ENCODE measurements at places on chromosomes 5 and 9.

- no peak for DNase-seq
Measured at GRCh38 chr9:130022566-130023143, 20.3 kb downstream of the FNBP1 start.

DNA sequence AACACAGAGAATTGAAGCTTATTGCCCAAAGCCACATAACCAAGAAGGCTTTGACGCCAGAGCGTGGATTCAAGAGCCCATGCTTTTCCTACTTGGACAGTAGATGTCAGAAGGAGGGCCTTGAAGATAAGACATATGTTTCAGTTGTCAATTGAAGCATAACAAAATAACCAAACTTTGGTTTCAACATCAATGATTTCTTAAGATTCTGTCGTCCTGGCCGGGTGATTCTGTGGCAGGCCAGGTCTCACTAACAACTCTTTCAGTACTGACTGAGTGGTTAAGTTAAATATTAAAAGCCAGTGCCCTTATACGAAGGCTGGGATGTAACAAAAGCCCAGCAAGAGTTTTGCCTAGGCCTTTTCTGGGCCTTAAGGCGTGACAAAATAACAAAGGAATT lies 94.0 kb downstream of the RCL1 start:
- DNase-seq: no peak

DNA sequence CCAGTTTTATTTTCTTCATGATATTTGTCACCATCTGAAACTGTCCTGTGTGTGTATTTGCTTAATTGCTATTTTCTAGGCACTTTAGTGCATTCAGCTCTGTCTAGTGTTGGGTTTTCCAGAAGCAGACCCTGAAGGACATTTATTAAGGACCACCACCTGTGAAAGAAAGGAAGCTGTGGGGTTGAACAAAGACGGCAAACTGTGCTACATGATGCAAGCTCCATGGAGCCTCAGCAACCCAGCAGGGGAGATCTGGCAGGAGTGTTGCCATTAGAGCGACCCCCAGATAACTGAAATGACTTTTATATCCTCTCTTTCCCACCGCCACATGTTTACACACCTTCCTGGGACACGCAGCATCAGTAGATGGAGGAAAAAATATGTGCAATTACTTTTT lies 125.5 kb downstream of the GABRB2 start:
- no peak for DNase-seq

DNA sequence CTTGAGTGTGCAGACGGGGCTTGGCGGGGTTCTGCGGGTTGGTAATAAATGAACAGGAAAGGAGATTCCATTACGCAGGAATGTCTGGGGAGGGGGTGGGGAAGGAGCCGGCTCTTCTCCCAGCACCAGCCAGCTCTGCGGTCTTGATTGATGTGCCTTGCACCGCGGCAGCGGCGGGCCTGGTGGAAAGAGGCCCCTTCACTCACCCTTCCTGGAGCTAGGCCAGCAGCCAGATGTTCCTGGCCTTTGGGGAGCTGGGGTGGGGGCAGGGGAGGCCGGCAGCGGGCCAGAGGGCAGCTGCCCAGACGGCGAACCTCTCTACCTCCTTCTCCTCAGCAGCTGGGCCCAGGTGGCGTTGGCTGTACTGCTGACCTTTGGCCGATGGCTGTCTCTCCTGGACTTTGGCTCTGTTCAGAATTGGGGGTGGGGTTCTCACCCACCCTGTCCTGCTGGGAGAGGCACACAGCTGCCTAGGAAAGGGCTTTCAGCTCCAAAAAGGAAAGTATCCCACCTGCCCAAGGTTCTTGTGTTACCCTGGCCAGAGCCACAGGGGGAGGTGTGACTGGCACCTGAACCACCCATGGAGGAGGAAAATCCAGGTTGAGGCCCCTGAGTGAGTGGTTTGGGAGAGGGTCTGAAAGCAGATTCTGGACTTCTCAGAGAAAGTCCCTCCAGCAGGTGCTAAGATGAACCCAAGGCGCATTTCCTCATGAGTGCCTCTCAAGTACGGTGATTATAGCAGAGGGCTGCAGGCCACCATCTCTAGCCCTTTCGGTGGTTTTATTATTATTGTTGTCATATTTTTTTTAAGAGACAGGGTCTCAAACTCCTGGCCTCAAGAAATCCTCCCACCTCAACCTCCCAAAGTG lies 58.0 kb upstream of the SYNPO start:
- no peak for DNase-seq

- DNase-seq: no peak
Measured at GRCh38 chr9:121942866-121943382, 150.2 kb downstream of the TTLL11 start.

DNA sequence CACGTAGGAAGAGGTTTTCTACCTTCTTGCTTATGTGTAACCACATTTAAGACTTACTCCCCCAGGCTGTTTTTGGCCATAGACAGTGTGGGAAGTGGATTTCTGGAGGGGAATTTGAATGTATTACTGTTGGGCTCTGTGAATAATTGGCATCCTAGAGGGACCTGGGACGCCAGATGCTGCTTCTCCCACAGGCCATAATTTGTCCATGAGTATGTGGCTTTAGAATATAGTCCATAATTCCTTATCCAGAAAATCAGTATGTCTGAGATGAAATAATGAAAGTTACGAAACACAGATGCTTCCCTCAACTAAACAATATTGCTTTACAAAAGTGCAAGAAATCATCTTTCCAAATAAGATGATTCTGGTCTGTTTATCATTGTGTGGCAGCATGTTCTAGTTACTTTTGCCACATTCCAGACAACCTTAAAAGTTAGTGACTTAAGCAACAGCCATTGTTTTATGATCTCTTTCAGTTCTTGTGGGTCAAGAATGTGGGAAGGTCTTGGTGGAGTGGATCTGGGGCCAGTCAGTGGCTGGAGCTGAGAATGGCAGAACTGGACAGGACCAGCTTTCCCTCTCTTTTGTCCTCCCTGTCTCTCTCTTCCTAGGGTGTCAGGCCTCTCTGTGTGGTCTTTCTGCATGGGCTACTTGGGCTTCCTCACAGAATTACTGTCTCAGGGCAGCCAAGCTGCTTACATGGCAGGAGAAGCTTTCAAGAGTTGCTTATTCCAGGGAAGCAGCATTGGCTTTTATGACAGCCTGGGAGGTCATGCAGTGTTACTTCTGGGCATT lies 79.4 kb downstream of the FBXL7 start:
- no peak for DNase-seq

DNA sequence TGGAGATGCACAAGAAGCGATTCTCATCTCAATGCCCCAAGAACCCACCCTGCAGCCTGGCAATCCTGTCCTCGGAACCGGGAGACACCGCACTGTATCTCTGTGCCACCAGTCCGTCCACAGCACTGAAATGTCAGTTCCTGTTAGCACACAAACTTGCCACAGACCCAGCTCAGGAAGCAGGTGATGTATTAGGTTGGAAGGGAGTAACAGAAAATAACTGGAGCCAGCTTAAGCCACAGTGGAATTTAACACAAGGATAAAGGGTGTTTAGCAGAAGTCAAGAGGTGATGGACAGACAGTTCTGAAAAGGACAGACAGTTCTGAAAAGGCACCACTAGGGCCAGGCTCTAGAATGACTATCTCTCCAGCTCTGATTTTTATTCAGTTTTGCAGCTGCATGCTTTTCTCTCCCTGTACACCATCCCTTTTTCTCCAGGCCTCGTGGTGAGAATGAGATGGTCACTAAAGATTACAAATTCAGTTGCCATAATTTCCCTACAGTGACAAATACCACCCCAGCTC lies 114.4 kb downstream of the ANKRD18B start:
- no peak for DNase-seq

GRCh38 chr9:1046639-1047572 lies 3.3 kb upstream of the DMRT2 start:
- DNase-seq: no peak

Measured in CD4-positive, alpha-beta T cell treated with Interleukin-15 for 4 hours (primary cell).